MG63 (cell line): ENCODE measurements at places on chromosomes 2 and 18. TPM values are rescaled to one million over a fixed set of nuclear protein-coding genes. Genes with fewer than 3 reads are reported as not detected.

PLEKHM3 gene
- total RNA-seq = 6.0 and 6.4 TPM in 2 replicates

DNA sequence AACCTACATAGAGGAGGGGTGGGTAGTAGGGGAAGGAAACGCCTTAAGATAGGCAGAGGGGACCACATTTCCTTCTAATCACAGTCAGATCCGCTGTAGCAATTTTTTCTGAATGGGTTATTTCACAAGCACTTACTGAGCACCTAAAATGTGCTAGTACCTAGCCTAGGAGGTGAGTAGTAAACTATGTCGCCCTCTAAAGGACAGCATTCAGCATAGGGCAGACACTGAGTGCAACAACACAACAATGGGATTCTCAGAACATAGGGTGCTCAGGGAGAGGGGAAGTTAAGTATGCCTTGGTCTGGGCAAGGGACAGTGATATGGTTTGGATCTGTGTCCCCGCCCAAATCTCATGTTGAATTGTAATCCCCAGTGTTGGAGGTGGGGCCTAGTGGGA lies 166.1 kb upstream of the RAB6C start:
- no peak for DNase-seq

DNA sequence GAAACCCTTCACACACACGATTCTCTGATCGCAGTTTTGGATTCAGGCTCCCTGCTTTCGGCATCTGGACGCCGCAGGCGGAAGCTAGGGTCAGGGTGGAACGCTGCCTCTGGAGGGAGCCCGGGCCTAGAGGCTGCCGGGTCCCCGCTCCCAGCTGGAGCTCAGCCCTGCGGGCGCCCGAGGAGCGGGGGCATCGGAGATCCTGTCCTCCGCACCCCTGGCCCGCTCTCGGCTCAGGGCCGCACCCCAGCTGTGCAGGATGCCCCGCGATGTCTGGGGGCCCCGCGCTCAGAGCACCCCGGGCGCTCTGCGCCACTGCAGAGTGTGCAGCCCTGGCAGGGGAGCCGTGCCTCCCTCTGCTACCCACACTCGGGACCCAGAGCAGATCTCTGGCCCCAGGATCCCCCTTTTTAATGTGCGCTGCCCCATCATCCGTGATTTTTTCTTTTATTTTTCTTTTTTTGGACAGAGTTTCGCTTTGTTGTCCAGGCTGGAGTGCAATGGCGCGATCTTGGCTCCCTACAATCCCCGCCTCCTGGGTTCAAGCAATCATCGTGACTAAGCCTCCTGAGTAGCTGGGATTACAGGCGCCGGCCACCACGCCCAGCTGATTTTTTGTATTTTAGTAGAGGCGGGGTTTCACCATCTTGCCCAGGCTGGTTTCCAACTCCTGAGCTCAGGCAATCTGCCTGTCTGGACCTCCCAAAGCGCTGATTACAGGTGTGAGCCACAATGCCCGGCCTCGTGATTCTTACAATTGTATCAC lies 54.8 kb upstream of the TUBA3E start:
- DNase-seq = peak; percentile 39

TMEM163 gene
- not detected in 2 replicates for total RNA-seq

COL3A1 gene
- 104 and 106 TPM in 2 replicates for total RNA-seq

DNA sequence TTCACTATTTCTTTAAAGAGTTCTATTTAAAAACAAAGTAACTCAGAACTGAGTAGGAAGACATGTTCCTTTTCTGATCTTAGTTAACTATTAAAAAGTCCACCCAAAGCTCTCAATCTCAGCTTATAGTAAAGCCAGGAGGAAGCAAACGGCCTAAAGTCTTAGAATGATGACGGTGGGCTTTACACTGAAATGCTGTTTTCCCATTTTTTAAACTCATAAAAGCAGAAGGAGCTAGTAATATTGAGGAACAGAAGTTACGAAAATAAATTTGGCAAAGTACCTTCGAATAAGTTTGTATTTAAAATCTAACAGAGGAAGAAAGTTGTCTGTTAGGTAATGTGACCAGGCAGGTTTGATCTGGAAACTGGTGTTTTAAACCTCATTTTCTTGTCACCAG lies 111.1 kb downstream of the ZNF532 start:
- DNase-seq = no peak

DNA sequence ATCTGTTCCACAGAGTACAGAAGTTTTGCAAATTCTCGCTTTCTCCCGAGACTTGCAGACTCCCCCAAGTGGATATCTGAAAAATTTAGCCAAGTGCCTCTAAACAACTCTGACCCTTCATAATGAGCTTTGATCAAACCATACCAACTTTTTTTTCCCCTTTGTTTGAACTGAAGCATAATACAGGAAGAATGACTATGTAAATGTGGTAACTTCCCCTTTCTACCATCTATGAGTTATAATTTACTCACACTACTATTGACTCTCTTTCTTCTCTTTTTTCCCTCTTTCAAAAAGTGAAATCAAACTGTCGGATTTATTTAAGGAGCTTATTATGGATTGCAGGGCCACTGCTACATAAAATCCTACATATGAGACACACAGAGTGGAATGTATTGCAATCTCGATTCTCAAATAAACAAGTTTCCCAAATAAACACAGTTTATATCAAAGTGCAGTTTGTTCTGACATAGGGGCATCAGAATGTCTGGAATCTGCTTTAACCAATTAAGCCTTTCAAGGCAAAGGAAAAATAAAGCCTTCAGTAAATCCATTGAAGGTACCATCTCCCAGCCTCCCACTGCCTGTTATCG lies 1.4 kb upstream of the ZNF804A start:
- peak; percentile 26 for DNase-seq

- peak; percentile 80 for DNase-seq
These were observed 59.5 kb upstream of the SP3 start for GRCh38 chr2:174024524-174025270.

DNA sequence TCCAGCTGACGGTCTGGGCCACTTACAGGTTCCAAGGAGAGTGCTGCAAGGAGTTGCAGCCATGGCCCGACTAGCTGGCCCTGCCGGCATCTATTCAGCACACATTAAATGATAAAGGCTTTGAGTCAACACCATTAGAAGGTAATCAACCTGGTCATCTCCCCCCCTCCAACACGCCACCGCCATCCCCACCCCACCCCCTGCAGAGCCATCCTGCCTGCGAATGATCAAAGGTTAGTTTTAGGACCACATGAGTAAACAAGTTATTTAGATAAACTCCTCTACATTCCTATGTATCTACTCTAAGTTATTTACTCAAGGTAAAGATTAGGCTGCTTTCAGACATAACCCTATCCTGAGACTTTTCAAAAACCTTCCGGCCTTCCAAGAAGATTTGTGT lies 349.3 kb upstream of the SLC39A10 start:
- no peak for DNase-seq

FBXO15 gene
- 1.1 TPM in 1 of 2 replicates, not detected in the other for total RNA-seq

GRCh38 chr2:79120194-79120713 lies at the start of gene REG1A:
REG1A (plus strand) TSS chr2:79120488; CDS start chr2:79120862, 374 bp downstream.
- DNase-seq = no peak

DNA sequence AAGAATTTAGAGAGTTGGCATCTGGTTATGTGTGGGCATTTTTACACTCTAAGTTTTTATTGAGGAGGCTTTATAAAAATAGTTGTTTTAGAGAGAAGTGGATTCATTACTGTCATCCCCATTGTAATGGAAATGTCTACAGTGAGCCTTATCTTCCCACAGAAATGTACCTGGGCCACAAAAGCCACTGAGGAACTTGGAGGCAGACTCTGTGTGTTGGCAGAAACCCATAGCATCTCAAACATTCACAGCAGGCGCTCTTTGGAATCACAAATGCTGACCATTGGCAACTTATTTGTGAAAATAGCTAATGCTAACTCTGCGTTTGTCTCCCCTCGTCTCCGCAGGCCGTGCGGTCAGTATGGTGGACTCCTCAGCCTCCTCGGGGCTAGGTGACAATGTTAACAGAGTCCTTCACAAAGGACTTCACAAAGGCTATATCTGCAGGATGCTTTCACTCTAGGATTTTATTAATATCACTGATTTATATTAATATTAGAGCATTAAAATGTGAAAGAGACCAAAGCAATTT lies 689.1 kb upstream of the POU3F3 start:
- no peak for DNase-seq

GRCh38 chr2:43363120-43363519 lies 136.7 kb upstream of the ZFP36L2 start:
- no peak for DNase-seq

DNA sequence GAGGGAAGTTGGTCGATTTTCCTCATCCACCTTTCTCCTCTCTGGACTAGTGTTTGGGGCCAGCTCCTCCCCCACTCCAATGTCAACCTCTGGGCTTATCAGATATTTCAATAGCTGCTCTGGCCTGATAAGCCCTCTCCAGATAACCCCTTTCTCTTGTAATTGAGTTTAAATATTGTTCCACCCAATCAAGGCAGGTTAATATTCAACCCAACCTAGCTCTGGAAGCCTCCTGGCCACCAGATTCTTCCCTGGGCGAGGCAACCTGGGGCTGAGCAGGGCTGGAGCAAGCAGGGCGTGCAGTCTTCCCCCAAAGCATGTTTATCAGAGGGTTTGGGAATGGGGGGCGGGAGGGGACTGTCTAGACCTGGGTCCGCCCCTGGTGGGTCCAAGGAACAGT lies 73.8 kb downstream of the TFCP2L1 start:
- DNase-seq = no peak

CHRNG gene
- total RNA-seq = not detected in 2 replicates

DNA sequence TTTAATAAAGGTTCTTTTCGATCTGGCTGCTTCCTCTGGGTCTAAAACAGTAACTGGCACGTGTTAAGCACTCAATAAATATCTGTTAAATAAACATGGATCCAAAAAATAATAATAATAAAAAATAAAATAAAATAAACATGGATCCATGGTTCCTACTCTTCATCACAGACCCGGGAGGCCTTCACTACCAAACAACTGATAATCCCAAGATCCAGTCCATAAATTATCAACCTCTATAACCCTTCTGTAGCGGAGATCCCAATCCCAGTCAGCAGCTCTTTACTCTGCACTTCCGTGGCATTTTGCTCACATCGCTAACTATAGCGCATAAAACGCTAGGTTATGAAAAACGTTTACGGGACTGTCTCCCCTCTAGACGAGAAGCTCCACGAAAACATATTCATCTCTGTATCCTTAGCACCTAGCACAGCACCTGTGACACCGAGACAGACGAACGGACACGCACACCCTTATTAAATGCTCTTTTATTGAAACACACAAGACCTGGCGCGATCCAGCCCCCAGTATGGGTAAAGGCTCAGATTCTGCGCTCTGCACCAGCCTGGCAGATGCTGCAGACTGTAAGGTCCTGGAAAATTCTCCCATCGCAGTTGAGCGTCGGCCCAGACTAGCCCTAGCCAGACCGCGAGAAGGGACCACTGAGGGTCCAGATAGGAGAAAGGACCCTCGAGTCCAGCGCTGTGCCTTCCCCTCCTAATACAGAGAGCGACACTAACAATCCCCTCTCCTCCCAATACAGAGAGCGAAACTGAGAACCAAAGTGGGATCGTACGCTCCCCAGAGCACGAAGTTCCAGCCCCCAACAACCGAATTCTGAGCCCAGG lies 770 bp downstream of the NBAS start:
- peak; percentile 26 for DNase-seq

DNA sequence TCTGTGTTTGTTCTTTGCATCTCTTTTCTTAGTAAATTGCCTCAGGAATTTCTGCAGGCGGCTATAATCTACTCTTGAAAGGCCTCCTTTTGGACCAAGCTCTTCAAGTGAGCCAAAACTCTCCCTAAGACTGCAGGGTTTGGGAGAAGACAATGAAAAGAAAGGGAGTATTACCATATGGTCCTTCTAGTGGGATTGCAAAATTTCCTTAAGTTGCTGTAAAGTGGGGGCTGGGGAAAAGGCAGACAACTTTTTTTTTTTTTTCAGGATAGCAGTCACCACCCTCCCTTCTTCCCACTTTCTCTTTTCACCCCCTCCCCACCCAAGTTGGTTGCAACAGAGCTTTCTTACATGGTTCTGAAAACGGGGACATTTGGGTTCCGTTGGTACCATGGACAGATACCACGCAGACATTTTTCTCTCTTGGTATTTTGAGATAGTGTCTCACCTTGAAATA lies 183.7 kb downstream of the FHOD3 start:
- no peak for DNase-seq

GRCh38 chr2:147845411-147845971 lies 662 bp downstream of the ACVR2A start:
- no peak for DNase-seq

TRIM43 gene
- not detected in 2 replicates for total RNA-seq

CCDC74B gene
- total RNA-seq = 0.54 and 3.9 TPM in 2 replicates

- no peak for DNase-seq
These were observed 693.4 kb upstream of the SYT4 start for GRCh38 chr18:43970656-43971055.

GRCh38 chr18:43271593-43272432 lies 5.5 kb downstream of the SYT4 start:
- DNase-seq = no peak

MRPL33 gene
- total RNA-seq = 166 and 232 TPM in 2 replicates

CSRNP3 gene
- total RNA-seq = not detected in 2 replicates

- DNase-seq = no peak
These were observed 38.1 kb downstream of the SNED1 start for GRCh38 chr2:241036397-241036963.

DNA sequence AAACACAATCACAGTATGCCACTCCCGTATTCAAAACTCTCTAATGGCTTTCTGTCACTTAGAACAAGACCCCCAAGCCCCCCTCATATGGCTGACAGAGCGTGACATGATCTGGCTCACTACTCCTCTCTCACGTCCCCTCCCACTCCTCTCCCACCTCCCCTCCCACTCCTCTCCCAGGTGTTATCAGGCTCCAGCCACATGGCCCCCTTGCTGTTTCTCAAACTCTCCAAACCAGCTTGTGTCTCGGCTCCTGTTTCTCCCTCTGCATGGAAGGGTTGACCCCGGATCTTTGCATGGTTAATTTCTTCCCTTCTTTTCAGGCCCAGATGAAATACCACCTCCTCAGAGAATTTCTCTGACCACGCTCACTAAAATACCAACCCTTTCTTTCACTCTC lies 180.8 kb downstream of the SLC8A1 start:
- no peak for DNase-seq

DNA sequence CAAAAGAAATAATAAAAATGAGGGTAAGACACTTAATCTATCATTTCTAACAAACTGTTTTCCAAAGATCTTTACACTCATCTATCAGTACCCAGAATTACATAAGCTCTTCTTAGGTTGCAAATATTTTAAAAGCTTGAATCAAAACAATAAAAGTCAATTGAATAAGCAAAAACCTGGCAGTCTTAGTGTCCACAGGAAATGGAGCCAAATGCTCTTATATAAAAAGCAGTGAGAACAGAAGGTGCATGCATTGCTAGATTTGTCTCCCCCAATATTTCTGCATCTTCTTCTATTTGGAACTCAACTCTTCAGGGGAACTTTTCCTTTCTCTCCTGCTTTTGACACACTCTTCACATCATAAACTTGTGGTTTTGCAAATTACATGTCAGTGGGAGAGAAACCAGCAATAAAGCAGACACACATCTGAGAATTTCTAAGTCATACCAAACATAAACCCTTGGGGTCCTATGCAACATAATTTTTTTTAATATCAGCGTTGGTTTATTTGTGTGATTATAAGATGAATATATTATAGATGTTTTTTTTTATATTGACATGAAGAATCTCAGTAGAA lies 343.9 kb upstream of the ACVR2A start:
- DNase-seq = no peak

DNA sequence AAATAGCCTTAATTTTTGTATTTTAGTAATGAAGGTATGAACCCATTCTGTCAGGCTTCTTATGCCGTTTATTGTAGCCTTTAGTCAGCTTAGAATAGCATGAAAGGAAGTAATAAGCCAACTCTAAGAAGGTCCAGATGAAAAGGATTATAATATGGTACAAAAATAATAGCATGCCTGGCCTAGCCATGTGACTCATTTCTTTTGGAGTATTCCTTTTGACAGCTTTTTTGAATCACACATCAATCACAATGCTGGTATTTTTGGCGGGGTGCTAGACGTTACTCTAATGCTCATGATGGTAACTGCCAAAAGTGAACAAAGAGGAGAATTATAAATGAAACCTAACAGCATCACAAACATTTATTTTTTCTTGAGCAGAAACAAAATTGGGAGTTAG lies 19.9 kb downstream of the FMNL2 start:
- peak; percentile 70 for DNase-seq
